ENCODE measurements at places on chromosomes 2 and 18.

DNA sequence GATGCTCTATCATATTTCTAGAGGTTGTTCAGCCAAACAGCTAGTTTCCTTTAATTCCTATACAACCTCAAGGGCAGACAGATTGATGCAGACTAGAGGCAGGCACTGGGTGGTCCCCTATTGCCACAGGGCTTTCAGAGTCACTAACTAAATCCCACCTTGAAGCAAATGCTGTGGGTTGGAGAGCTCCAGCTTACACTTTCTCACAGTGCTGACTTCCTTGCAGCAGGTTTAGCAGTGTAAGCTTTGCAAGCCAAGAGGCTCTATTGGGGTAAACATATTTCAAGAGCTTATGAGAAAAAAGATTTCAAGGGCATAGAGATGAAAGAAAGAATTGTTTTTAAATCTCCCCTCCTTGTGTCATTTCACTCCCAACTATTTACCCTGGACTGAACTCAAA lies 366.5 kb upstream of the CRIM1 start:
- no peak for DNase-seq

DNA sequence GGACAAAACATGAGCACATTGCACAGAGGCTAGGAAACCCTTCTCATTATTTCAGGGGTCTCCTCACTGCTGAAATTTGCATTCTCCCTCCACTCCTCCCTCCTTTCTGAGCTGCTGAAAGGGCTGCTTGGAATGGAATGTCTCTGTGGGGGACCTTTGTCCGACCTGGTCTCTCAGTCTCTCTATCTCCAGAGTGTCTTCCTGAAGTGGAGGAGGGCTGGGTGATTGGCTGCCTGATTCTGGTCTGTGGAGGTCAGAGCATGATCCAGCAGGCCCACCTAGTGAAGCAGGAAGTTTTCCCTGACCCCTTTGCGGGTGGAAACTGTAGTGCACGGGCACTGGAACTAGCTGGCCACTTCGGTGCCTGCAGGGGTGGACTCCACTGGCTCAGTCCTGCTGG lies 560.5 kb upstream of the HS6ST1 start:
- DNase-seq: no peak

- no peak for DNase-seq
Measured at GRCh38 chr2:58834404-58834803, 593.3 kb upstream of the FANCL start.

DNA sequence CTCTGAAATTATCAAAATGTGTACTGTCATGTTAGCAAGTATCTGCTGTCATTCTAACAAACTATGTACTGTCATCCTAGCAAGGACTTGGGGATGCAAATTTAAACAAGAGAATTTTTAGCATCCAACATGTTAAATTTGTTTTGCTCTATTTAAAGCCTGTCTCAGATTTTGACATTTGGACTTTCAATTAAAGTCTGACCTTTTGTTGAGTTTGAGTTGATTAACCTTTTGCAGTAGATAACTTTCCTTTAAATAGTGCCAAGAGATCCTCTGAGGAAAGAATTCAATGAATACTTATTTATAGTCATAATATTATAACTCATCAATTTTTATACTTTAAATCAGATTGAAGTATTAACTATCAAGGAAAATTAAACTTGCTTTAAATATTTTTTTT lies 80.2 kb downstream of the TDRD15 start:
- DNase-seq: no peak

DNA sequence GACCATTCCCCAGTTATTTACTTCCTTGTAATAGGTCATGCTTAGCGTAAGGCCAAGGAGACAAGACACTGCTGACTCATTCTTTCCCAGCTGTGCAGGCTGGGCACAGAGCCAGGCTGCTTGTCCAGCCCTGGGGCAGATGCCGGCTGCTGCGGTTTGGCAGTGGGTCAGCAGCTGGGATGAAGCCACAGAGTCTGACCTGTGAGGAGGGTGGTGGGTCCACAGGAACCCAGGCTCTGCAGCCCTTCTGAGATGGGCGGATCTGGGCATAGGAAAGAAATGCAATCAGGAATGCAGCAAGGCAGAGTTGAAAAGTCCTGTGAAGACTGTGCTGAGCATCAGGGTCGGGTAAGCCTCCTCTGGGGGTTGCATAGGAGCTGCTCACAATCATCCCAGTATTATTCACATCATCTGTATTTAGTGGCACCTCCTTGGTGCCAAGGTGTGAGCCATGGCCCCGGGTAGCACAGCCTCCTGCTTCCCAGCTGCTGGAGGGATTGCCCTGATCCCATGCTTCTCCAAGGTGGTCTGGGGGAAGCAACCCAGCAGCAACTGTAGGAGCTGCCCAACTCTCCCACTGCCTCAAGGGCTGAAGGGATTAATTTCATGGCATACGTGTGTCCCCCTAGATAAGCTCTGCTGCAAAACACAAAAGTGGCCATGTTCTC lies 139.0 kb downstream of the DDX1 start:
- DNase-seq: no peak

DNA sequence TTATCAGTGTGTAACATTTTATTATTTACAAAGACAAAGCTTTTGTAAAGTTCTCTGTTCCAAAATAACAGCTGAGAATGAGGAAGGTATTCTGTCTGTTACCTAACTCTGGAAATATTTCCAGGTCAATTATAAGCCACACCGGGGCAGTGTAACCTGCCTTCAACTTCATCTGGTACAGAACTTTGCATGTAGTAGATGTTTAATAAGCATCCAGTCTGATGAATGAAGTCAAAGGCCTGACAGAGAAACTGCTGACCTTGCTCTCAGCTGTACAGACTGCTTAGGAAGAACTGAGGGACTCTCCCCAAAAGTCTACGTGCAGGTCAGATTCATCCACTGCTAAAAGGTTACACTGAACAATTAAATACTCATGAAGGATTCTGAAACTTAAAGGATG lies 43.3 kb downstream of the WDFY1 start:
- DNase-seq: no peak

DNA sequence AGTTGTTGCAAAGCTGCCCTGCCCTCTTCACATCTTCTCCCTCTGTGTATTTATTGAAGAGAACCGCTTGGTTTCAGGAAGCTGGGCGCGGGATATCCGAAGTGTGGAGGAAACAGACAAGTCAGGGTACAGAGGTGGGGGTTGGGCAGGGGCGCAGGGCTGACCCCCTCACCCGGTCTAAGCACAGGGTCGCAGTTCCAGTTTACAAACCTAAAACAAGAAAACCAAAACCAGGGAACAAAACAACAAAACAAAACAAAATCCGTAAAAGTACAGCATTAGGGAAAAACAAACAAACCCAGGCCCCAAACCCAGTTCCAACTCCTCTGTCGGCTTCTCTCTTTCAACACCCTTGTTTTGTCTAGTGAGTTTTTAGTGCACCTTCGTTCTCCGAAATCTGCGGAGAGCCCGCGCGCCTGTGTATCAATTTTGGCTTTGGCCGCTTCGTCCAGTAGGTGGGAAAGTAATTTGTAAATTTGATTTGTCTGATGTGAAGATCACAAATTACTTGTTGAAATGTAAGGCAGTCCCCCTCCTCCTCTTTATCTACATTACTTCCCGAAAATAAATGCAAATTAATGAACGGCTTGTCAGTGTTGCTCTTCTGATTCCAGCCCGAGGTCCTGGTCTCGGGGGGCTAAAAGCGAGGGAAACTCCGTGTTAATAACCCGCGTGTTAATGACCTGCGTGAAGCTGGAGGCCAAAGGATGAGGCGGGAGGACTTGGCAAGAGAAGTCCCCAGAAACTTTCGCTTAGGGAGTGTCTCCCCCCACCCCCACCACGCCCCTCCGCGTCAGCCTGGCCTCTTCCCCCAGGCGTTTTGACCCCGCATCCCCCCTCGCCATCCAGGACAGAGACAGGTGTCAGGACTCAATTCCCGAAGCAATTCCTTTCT lies 6.9 kb downstream of the OTX1 start:
- DNase-seq: no peak

Data from stimulated activated CD8-positive, alpha-beta memory T cell treated with anti-CD3 and anti-CD28 coated beads, Interleukin-15, amount 100 ng/mL, for 48 hours (primary cell).